ENCODE measurements at places on chromosomes 1 and 21. TPM values are rescaled to one million over a fixed set of nuclear protein-coding genes. Genes with fewer than 3 reads are reported as not detected.

The GJA5 gene
- total RNA-seq = 77.2 TPM

DNA sequence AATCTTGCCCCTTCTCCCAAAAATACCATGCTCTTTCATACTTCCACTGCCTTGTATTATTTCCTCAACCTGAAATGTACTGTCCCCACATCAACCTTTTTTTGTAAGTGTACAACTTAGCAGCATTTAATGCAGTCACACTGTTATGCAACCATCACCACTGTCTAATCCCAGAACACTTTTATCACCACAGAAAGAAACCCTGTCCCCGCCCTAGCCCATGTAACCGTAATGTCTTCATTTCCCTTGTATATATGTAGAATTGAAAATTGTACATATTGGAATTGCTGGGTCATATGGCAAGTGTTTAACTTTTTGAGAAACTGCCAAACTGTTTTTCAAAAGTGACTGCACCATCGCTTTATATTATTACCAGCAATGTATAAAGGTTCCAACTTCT, 37.4 kb downstream of the PTP4A2 start:
- no peak overlapping the region for H3K27ac ChIP-seq
- no peak for DNase-seq
- no peak overlapping the region for H3K4me3 ChIP-seq
- H3K4me1 ChIP-seq = no peaks in the 10 kb centered on the region
- H3K27me3 ChIP-seq = no peaks in the 10 kb centered on the region
- no peaks in the 10 kb centered on the region for H3K36me3 ChIP-seq

- H3K4me1 ChIP-seq = peaks cover 8% of the 10 kb centered on the region
- H3K4me3 ChIP-seq = no peak overlapping the region
- no peaks in the 10 kb centered on the region for H3K36me3 ChIP-seq
- DNase-seq = no peak
Measured at GRCh38 chr1:232145768-232146167, 484.2 kb downstream of the SIPA1L2 start.

DNA sequence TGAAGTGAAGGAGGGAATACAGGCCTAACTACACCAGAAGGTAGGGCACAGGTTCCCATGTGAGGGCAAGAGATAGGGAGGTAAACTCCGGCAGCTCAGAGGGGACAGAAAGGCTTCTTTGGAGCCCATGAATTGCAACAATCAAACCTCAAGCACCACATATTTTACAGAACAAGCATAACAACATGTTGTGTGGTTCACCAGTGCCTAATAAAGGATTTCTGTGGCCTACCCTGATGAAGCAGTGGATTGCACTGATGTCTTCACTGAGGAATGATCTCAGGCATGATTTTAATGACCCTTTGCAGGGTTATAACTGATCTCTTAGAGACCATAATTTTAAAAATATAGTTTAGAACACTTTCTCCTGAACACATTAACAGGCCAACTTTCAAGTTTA, 77.4 kb downstream of the RUNX1 start:
- no peaks in the 10 kb centered on the region for H3K4me1 ChIP-seq
- no peak overlapping the region for H3K27ac ChIP-seq
- H3K27me3 ChIP-seq = no peaks in the 10 kb centered on the region
- H3K36me3 ChIP-seq = no peaks in the 10 kb centered on the region
- H3K4me3 ChIP-seq = no peak overlapping the region

- H3K27ac ChIP-seq = peak overlapping the region; percentile 89
- no peak overlapping the region for H3K4me3 ChIP-seq
- H3K36me3 ChIP-seq = no peaks in the 10 kb centered on the region
- no peak for DNase-seq
- peaks cover 7% of the 10 kb centered on the region for H3K4me1 ChIP-seq
Measured at GRCh38 chr1:164794356-164794755, 235.4 kb downstream of the PBX1 start.
